ENCODE measurements at places on chromosomes 3 and 15. TPM values are rescaled to one million over a fixed set of nuclear protein-coding genes. Genes with fewer than 3 reads are reported as not detected.

GRCh38 chr3:126958638-126959085 is 24.3 kb upstream of the PLXNA1 start:
- DNase-seq = no peak

GRCh38 chr15:53563627-53564026 is 195.8 kb downstream of the WDR72 start:
- no peak for DNase-seq

The PPCDC gene
- 4.7 TPM for total RNA-seq

The CYP8B1 gene
- not detected for total RNA-seq

The SKOR1 gene
- total RNA-seq = 0.28 TPM

The ZNF501 gene
- total RNA-seq = 6.3 TPM

Measured in right cardiac atrium (tissue), 5 donors.